ENCODE measurements at places on chromosomes 11 and 22.

DNA sequence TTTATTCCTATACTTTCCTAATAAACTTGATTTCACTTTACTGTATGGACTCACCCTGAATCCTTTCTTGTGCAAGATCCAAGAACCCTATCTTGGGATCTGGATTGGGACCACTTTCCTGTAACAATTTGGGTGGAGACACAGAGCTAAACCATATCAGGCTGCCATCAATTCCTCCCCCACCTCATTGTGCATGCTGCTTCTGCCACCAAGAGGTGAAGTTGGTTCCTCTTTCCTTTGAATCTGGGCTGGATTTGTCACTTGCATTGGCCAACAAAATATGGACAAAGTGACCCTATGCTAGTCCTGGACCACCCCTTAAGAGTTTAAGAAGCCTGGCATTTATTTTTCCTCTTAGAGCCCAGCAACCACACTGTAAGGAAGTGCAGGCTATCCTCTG lies 39.4 kb upstream of the CEP295 start:
- no peak for DNase-seq

DNA sequence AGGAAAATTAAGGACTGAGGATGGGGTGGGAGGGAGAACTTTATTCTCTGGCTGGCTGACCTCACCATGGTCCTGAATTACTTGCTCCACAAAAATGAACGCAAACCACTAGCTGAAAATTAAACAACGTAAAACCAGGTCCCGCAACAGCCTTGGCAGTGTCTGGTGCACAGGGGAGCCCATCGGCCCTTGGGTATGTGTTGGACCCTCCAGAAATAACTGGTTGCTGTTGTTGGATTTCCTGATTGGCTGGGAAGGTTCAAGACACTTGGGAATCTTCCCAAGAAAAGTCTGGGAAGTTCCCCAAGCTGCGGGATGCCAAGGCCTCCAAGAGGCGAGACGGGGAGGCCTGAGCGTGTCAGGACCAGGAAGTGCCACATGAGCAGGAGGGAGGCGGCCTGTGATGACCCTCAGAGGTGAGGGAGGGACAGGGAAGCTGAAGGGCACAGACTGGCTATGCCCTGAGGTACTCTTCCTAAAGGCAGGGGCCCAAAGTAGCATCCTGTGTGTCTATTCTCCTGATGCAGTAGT lies 10.4 kb upstream of the RASL10A start:
- no peak for DNase-seq

GRCh38 chr11:10770626-10771254 lies 19.7 kb downstream of the CTR9 start:
- DNase-seq, result no peak

DNA sequence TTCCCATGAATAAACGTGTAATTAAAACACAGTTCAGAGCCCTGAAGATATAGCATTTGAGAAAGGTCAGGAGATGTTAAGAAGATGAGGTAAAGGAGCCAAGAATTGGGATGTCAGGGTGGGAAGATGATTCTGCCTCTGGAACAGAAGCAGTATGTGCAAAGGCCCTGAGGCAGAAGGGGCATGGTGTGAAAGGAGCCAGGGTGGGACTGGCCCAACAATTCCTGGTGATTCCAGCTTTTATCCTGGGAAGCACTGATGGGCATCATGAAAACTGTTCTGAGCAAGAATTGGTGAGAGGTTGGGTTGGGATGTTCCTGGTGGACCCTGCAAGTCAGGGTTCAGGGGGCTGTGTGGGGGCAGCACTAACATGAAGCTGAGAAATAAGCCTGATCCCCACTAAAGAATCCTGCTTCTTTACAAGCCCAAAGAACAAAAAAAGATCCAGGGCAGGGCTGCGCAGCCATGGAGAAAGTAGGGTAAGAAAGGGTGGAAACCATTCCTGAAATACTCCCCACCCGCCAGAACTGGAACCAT lies 2.5 kb upstream of the FXYD6 start:
- no peak for DNase-seq

GRCh38 chr11:76723548-76723947 lies 53.0 kb upstream of the LRRC32 start:
- no peak for DNase-seq

- no peak for DNase-seq
These were observed 130.0 kb downstream of the WNT7B start for GRCh38 chr22:45846952-45847351.

Measured in GM18507 (cell line).